ENCODE measurements at places on chromosomes 13 and 19.

DNA sequence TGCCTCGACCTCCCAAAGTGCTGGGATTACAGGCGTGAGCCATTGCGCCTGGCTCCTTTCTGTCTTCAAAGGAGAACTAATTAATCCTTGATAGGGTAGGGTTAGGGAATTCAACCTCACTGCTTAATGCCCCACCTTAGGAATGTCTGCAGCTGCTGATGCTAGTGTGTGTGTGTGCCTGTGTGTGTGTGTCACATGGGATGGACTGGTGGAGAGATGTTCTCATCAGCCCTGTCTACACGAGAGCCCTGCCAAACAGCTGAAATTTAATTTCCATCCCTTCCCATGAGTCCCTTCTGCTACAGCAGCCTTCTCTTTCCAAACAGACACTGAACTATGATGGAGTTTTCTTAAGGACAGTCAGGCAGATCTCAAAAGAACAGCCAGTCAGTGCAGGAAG is 46.5 kb upstream of the CLDN10 start:
- no peak for DNase-seq

GRCh38 chr19:37654629-37655300 is 500 bp downstream of the ZFP30 start:
- no peak for DNase-seq

GRCh38 chr19:44985445-44985844 is 15.8 kb upstream of the RELB start:
- no peak for DNase-seq

DNA sequence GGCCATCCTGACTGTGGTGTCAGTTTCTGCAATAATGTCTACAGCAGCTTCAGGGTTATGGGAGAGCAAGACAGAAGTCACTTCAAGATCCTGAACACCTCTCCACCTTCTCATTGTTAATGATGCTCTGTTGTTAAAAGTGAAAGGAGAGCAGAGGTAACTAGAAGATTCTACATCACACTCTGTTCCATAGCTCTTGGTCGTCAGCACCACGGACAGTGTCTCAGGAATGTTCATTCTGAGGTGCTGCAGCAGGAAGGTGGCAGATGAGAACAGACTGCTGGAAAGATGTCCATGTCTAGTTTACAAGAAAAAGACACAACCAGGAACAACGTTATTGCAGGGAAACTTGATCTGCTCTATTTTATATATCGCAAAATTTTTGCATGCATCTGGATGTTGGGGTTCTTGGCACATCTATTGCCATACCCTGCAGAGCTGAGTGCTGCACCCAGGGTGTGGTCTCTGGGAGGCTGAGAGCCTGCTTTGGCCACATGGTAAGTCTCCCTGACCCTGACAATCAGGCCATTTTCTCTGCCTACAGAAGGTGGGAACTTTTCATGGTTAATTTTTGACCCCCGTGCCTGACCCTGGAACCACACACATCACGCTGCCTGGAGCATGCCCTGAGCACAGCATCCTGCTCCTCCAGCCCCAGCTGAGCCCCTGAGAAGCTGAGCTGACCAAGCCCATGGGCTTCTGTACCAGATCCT is 12.7 kb downstream of the CEACAM21 start:
- DNase-seq: no peak

DNA sequence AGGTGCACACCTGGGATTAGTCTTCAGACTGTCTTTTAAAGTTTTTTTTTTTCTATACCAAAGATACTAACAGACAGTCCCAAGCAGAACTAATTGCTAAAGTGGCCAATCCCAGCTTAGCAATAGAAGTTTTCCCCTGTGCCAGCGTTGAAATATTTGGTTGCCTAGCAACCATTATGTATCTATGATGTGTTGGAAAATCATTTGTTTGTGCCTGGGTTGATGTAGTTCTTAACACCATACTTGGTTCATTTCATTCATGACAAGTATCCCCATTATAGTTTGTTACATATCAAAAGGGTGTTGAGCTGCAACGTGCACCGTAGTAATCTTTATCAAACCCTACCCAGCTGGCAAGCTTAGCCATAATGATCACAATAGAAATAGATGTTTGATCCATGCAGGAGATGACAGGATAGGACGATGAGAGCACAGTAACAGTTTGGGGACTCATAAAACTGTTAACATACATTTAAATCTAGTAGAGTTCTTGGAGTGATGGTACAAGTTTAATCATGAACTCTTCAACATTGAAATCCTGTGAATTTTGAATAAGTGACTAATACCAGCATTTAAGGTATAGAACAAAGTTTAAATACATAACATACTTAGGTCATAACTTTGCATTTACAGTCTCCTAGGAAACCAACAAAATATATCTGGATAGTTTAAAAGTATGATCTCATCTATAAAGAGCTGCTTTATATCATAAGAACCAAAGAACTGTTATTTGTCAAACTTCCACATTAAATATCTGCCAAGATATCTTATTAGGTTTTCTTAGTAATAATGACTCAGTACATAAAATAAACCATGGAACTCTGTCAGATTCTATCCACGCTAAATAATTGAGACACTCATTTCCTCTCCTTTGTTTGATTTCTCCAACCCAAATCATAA is 73.4 kb downstream of the MBNL2 start:
- peak; percentile 77 for DNase-seq

DNA sequence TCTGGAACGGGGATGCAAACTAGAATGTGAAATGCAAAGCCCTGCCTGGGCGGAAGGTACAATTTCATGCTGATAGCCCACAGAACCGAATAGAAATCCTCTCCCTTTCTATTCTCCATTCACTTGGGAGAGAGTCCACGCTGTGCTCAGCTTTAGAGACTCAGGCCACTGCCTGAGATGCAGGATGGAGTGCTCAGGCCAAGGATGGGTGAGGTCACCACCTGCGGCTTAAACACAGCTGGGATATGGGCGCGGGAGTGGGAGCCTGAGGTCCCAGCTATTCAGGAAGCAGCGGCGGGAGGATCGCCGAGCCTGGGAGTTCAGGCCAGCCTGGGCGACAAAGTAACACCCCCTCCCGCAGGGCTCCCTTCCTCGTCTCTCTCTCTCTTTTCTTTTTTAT is 446 bp upstream of the ZNF83 start:
- DNase-seq: peak; percentile 67

GRCh38 chr19:45969676-45970075 is 4.0 kb downstream of the NOVA2 start:
- DNase-seq: no peak

DNA sequence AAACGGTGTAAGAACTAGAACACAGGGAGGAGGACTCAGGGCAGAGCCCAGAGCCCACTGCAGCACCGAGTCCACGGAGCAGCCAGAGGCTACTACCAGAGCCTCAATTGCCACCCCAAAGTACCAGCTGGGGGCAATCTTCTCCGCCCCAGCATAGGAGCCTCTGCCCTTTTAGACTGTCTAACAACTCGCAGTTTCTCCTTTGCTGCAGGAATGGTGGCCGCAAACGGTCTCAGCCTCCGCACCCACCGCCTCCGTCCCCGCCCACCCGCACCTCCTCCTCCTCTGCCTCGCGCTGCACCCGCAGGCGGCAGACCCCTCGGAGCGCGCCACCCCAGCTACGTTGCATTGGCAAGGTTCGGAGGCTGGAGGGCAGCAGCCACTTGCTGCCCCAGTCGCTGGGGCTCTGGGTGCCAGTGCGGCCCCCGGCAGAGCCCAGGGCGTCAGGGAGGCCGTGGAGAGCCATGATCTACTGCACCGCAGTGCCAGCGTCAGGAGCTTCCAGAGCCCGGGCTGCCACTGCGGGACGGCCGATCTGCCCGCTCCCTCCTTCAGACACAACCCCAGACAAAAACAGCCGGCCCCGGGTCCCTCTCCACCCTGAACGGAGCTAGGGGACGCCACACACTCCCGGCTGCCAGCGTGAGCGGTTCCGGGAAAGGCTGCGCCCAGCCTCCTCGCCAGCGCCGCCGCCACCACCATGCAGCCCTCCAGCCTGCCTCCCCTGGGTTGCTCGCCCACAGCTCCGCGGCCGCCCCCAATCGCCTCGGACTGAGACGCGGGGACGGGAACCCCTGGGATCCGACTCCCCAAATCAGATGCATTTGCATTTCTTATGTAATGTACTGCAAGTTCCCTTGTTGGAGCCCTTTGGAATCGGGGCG is 1.8 kb downstream of the FGF14 start:
- no peak for DNase-seq

DNA sequence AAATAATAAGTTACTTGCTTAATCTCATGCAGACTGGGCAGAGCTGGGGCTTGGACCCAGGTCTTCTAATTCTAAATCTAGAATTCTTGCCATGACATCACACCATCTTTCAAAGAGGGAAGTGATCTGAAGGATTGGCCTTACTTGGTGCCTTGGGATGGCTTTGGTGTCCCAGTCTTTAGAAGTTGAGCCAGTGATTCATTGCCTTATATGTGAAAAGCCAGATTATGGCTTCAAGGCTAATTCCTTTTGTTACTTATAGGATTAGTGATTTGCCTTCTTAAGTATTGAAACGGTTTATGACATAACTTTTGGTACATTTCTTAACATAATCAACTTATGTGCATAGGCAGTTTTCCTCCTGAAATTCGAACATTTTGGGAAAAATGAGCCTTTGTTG is 14.9 kb downstream of the COG3 start:
- DNase-seq: no peak

DNA sequence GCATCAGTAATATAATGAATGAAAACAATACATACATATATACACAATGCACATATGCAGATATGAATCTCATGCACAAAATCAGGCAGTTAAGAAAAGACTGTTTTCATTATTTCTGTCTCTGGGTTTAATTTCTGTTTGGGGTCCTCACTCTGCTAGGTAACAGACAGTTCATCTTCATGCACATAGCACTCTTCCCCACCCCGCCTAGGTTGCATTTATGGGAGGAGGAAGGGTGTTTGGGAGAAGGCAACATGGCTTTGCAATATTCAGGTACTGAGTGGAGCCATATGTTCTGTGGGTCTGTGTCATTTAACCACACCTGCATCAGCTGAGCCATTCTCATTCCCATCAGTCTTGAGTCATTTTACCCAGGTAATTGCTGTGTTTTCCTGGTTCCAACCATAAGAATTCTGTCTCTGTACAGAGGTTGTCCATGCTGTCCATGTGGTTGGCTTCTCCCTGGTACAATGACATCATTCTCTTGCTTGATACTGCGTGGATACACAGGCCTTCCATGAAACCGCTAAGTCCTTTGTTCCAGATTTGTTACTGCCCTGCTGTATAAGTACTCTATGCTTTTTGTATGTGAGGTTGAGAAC is 45.3 kb downstream of the RFC3 start:
- DNase-seq: no peak

GRCh38 chr13:90246687-90247345 is 1100.7 kb upstream of the MIR17HG start:
- DNase-seq: no peak

GRCh38 chr13:101308247-101309013 is 107.9 kb downstream of the NALCN start:
- DNase-seq: no peak

DNA sequence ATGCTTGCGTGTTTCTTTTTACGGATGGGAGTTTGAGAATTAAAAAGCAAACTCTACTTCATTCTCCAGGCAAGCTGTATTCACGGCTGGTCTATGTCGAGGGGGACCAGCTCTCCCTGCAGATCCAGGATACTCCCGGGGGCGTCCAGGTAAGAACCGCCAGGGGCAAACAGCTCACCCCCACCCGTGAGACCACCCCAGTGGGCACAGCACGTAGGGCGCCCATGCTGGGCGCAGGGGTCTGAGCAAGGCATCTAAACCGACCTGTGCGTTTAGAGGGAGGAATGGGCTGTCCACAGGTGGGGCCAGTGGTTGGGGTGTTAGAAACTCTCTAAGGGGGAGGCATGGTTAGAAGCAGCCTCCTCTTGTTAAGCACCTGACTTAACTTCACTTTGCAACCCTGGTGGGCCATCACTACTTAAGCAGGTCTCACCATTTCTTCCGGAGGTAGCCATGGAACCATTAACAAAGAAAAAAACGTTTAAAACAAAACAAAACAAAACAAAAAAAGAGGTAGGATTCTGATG is 1.0 kb downstream of the RASL11A start:
- DNase-seq: no peak

DNA sequence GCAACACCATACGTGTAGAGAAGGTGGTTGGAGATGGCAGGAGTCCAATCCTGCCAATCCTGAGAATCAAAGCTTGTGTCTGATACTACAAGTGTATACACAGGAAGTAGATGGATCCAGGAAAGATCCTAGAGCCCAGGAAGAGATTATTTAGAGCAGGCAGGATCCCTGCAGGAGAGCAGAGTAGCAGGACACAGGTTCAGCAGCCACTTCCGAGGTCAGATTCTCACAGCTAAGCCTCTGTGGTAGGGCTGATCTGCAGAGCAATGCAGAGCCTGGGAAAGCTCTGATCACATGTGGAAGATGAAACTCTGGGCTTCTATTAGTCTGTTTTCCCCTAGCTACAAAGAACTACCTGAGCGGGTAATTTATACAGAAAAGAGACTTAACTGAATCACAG is 28.5 kb upstream of the ZNF331 start:
- DNase-seq: no peak

- DNase-seq: no peak
Observed at GRCh38 chr13:101845245-101846020, 393.0 kb downstream of the ITGBL1 start.

DNA sequence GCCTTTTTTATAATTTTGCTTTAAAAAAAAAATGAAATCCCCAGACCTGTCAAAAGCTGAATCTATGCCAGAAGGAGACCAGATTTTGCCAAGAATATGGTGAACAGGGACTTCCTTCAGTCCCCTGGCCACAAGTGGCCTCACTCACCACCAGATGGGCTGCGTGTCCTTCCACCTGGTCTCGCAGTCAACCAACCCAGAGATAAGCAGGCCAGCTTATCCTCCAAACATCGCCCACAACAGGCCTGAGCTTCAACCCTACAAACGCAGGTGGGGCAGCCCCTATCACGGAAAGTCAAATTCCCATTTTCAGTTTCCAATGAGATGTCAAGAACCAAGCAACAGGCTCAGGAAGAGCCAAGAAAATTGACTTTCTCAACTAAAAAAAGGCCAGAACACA is 30.5 kb downstream of the STK24 start:
- no peak for DNase-seq

- DNase-seq: no peak
Observed at GRCh38 chr19:43674596-43674995, 4.6 kb upstream of the PLAUR start.

GRCh38 chr13:79833991-79834390 is 353.0 kb downstream of the NDFIP2 start:
- no peak for DNase-seq

GRCh38 chr13:47178090-47178950 is 281.5 kb upstream of the HTR2A start:
- no peak for DNase-seq

GRCh38 chr19:50162988-50163387 is at the start of gene IZUMO2:
TSS of gene IZUMO2 (minus strand) at chr19:50163281. CDS start at chr19:50163194, 87 bp downstream.
- DNase-seq: no peak

GRCh38 chr13:71866335-71867130 is 471 bp downstream of the DACH1 start:
- no peak for DNase-seq

- peak; percentile 9 for DNase-seq
Observed at GRCh38 chr13:80342471-80343371, 1.8 kb upstream of the SPRY2 start.

- no peak for DNase-seq
Observed at GRCh38 chr19:10872546-10873107, 1.3 kb downstream of the CARM1 start.
